HCT116 (cell line): ENCODE measurements at places on chromosomes 4 and X. TPM values are rescaled to one million over a fixed set of nuclear protein-coding genes. Genes with fewer than 3 reads are reported as not detected.

Gene ATOH1
- total RNA-seq = not detected

Gene SNCA
- total RNA-seq = 1.0 TPM

Gene RBPJ
- total RNA-seq = 72.7 TPM

Gene RBMXL3
- total RNA-seq = not detected

Gene GRIA3
- not detected for total RNA-seq

Gene RTL9
- 0.10 TPM for total RNA-seq

Gene POU3F4
- total RNA-seq = not detected

DNA sequence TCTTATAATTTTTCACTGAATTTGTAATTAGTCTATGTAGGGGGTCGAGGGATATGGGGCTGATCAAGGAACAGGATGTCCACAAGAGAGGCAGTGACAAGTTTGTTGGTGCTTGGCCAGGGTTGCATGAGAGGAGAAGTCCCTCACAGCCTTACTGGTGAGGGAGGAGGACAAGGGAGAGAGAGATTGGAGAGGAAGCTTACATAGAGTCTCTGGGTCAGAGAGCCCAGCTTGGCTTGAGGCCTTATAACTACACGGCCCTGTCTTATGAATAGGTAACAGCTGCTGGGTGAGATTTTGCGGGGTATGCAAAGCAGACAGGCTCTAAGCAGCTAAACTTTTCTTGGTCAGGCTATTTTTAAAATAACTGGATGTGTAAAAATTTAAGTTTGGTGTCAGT lies 37.9 kb upstream of the OTUD4 start:
- no peak for DNase-seq

DNA sequence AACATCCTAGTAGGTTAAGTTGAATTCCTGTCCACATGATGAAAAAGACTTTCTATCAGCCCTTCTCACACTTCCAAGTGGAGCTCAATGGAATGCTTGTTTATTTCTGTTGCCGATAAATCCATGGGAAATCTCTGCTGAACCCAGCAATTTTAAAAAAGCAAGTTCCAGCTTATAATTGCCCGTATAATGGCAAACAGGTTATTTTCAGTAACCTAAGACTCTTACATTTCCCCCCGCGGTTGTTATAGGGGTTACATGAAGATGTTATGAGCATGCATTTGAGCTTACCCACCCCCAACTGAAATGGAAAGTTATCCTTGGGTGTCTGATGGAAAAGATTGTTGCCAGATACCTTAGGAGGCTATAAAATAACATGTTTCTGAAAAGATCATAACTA lies 136.2 kb downstream of the PALLD start:
- no peak for DNase-seq

DNA sequence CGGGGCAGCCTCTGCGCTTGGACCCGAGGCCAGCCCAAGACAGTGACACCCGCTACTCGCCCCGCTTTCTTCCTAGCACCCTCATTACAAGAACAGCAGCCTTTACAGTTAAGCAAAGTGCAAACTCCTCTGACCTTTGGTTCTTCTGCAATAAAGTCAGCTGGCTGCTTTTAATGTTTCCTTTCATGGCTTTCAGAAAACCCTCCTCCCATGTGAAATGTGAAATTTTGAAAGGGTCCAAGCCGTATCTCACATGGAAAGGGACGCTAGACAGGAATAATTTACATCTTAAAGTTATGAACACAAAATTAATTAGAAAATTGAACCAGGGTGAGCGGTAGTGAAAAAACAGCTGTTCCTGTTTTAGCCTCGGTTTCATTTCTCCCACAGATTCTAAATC lies 520.1 kb upstream of the FRG1 start:
- no peak for DNase-seq

- DNase-seq = no peak
These were observed 158.6 kb downstream of the TET2 start for GRCh38 chr4:105305019-105305836.

GRCh38 chrX:64265265-64265664 lies 34.9 kb upstream of the ASB12 start:
- DNase-seq = no peak

DNA sequence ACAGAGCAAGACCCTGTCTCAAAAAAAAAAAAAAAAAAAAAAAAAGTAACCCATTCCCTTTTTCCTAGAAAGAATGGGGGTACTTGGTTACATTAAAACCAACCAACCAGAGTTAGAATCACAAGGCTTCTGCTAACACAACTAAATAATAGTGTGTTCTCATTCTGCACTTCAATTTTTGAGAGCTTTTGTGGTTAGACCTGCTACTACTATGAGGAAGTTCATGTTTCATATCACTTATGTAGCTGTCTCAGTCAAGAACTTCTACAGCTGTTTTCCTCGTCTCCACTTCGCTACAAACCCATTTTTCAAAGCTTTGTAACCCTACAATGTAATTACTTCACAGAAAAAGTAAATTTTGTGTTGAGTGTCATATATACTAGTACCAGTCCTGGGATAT lies 58.3 kb downstream of the PDHA2 start:
- no peak for DNase-seq
